Brain (organoid and tissue), 16 donors: ENCODE measurements at places on chromosomes 16 and 17.

GRCh38 chr16:25270577-25270976 lies 12.9 kb upstream of the ZKSCAN2 start:
- peak; percentile 48 for DNase-seq

- DNase-seq: no peak
These were observed 12.1 kb upstream of the NLRP1 start for GRCh38 chr17:5596421-5596820.

DNA sequence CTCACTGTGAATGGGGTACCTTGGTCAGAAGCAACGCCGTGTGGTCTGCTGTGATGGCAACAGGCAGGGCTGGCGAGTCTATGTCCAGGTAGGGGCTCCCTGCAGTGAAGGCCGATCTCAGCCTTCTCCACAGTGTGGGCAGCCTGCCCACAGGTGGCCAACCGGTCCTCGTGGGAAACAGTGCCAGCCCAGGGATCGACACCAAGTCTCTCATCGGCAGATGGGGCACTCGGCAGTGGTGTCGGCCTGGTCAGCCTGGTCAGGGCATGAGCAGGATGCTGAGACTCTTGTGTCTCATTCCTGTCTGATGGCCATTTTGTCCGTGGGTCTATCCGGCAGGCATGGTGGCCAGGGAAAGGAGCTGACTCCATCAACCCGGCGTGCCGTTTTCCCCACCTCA lies 92.2 kb downstream of the TNFRSF13B start:
- no peak for DNase-seq

- DNase-seq: no peak
These were observed 44.0 kb downstream of the TUBD1 start for GRCh38 chr17:59848778-59849177.

- peak; percentile 28 for DNase-seq
These were observed 331.4 kb downstream of the GRIN2A start for GRCh38 chr16:9850817-9851216.

GRCh38 chr16:66292241-66292935 lies 74.1 kb upstream of the CDH5 start:
- no peak for DNase-seq

- DNase-seq: no peak
These were observed 35.2 kb downstream of the TNFRSF13B start for GRCh38 chr17:16936536-16937310.

DNA sequence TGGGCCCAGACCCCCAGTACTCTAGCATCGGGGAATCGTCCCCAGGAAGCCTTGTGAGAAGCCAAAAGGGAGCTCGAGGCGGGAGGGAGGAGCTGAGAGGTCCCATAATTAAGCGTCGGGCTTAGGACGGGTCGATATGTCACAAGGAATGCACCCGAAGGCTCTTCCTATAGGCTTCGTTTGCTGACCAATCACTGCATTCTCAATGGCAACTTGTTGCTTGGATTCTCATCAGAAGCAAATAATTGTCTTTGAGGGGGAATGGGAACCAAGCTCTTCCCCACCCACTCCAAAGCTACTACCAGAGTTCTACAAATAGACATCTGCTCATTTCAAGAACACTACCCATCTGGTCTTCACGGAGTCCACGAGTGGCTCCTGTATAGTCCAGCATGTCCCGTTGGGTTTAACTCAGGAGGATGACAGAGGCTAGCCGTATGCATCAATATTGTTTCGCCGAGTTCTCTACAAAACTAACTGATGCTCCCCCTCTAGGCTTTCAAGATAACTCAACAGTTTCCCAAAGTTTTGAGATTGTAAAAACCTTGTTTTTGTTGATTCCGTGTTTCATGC lies 628 bp upstream of the BLMH start:
- no peak for DNase-seq

GRCh38 chr16:55900616-55901393 lies 25.6 kb upstream of the CES5A start:
- DNase-seq: no peak

- DNase-seq: no peak
These were observed 78.4 kb downstream of the SLC39A11 start for GRCh38 chr17:73013816-73014663.

- DNase-seq: no peak
These were observed 1265.1 kb downstream of the CDH8 start for GRCh38 chr16:60771138-60771537.

DNA sequence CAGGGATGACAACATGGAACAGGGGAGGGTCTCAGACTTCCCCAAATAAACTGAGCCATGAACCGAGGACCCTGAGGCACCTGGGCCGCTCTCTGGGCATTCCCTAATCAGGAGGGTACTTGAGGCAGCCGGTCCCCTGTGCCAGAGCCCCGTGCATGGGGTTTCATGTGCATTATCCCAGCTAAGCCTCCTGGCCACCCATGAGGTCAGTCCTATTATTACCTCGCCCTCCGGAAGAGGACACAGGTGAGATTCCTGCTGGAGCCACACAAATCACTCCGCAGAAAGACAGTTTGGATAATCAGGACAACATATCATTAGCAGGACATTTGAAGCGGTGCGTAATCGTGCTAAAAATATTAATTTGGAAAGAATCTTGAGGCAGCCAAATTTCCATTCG lies 274.0 kb downstream of the PARN start:
- DNase-seq: no peak

DNA sequence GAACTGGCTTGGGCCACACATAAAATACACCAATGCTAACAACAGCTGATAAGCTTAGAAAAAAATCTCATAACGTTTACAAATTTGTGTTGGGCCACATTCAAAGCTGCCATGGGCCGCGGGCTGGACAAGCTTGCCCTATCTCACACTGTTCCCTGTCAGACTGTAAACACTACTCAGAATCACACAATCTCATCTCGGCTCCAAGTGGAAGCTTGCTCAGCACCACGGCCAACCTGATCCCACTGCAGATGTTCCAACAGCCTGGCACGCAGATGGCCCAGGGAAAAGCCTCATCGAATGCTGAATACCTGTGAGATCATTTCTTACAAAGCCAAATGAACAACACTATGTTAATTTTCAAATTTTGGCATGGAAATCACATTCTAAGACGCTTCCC lies 125.8 kb downstream of the ANKRD11 start:
- DNase-seq: peak; percentile 48

GRCh38 chr17:81517009-81517338 lies 4.4 kb upstream of the ACTG1 start:
- no peak for DNase-seq

GRCh38 chr17:61097781-61098180 lies 301.9 kb upstream of the TBX2 start:
- DNase-seq: no peak

DNA sequence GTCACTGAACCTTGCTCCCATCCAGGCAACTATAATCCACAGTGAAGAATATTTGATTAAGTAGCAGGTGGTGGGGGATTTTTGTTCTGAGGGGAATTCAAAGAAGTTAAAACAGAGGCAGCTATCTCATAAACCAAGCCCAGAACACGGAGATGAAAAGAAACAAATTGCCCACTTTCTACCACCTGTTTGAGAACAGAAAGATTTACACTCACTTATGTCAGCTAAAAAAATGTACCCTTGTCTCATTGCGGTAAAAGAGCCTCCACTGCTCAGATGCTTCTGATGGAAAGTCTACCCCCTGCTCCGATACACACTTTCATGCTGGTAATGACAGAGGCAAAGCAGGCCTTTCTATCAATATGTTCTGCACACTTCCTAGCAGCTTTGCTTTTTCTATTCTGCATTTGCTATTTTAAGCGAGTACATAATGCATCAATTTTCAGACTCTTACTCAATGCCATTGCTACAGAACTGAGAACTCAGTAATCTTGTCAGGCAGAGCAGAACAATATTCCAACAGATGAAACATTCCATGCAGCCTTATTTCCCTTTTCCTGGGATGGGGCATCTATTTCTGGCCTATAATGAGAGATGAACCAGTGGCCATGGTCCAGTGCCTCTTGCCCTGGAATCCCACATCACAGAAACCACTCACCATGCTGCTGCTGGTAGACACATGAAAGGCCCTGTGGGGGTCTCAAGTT lies 29.0 kb downstream of the CDK5R1 start:
- DNase-seq: peak; percentile 92

GRCh38 chr17:13702266-13702665 lies 100.5 kb upstream of the HS3ST3A1 start:
- no peak for DNase-seq

DNA sequence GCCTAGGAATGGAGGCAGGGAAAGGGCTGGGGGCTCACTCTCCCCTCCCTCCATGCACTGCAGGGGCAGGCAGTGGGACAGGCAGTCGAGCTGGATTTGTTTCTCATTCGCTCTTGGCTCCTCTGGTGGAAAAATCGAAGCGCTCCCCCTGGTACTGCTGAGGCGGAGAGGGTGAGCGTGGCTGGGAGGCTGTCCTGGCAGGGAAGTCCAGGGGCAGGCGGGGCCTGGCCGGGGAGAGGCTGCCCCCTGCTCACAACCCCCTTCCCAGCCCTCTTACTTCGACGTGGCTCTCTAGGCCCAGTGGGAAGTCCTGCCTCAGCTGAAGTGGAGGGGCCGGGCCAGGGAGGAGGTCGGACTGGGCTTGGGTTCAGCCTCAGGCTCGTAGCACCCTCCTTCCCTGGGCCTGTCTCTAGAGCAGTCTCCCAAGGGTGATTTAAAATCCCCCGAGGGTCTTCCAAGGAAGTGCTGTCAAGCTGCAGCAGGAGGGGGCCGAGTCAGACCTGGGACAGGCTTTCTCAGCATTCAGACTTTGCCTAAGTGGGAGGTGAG lies 16.5 kb upstream of the TMEM92 start:
- no peak for DNase-seq

DNA sequence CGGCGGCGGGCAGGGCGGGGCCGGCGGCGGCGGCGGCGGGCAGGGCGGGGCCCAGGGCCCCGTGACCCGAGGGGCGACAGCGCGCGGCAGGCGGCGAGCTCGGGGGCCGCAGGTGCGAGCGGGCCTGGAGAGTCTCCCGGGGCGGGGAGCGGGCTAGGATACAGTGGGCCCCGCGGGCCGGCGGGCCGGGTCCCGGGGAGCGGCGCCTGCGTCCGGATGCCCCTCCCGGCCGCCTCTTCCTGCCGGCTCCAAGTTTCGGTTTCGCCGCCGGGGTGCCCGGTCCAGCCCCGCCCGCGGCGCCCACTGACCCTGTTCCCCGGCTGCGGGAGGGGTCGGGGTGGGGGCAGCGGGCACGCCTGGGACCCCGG lies at the start of gene RNF213:
TSS of gene RNF213 (plus strand) at position 62 of the 368 bp plus-strand sequence. CDS start 2,830 bp downstream, outside the sequence.
- DNase-seq: peak; percentile 34

GRCh38 chr17:57091186-57091618 lies 6.2 kb downstream of the AKAP1 start:
- DNase-seq: peak; percentile 51

- peak; percentile 35 for DNase-seq
These were observed 724 bp downstream of the GAA start for GRCh38 chr17:80101946-80102663.

GRCh38 chr17:50221864-50222545 lies 20.6 kb upstream of the COL1A1 start:
- no peak for DNase-seq

DNA sequence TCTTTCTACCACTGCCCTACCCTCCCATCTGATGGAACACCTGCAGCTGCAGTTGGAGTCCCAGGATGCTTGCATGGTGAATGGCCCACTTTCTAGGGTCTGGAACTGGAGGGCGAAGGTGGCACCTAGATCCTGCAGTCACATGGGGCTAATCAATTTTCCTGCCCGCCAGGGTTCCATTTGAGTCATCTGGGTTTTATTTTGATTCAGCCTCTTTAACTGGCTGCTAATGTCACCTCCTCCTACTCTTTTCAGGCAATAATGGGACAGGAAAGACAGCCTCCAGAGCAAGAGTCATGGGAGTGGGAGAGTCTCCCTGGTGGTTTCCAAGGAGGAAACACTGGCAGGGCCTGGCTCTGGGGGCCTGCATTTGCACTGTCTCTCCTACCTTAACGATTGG lies 3.8 kb upstream of the TBKBP1 start:
- DNase-seq: no peak

DNA sequence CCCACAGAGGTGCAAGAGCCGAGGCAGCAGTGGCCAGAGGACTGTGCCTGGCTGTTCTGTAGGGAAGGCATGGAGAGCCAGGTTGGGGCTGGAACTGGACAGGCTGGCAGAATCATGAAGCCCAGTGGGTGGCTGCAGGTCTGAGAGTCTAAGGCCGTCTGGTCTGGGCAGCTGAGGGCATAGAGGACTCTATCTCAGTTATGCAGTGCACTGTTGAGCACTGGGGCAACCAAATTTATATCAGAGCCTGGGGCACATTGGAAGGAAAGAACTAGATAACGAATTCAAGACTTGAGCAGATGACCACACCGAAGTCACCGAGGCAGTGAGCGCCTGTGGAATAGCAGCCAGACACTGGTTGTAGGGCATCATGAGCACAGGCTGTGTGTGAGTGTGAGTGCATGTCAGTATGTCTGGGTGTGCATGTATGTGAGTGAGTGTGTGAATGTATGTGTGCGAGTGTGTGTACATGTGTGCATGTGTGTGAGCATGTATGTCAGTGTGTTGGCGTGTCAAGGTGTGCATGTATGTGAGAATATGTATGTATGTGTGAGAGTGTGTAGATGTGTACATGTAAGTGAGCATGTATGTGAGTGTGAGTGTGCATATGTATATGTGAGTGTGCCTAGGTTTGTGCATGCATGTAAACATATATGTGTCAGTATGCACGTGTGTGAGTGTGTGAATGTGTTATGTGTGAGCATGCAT lies 37.0 kb downstream of the RGS9 start:
- DNase-seq: no peak

- DNase-seq: no peak
These were observed 8.2 kb downstream of the CENPX start for GRCh38 chr17:82014432-82014831.

DNA sequence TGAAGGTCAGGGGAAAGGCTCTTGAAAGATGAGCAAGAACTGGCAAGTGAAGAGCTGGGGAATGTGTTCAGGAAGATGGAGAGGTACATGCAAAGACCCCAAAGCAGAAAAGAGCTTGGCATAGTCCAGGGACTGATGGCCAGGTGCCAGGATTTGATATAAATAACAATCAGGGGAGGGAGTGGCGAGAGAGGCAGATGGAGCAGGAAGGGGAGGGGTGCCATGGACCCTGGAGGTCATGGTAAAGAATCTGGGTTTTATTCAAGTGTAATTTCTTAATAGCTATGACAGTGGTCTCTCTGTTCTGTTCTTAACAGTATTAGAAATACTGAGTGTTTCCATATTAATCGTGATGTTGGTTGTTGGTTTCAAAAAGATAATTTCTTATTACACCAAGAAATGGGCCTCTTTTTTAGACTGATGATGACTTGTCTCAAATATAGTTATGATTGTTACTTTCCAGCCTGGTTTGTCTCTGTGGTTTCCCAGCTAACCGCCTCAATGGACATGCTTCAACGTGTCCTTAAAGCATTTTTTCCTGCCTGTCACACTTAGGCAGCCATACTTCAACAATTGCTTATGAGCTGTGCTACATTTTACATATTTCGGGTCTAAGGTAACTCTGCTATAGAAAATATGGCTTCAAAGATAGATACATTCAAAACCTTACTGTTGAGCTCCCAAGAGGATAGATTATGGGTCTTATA lies 49.4 kb downstream of the MYH10 start:
- DNase-seq: peak; percentile 38

GRCh38 chr17:16352667-16353316 lies 477 bp downstream of the CENPV start:
- peak; percentile 85 for DNase-seq
